ENCODE measurements at places on chromosomes 7 and 10. TPM values are rescaled to one million over a fixed set of nuclear protein-coding genes. Genes with fewer than 3 reads are reported as not detected.

DNA sequence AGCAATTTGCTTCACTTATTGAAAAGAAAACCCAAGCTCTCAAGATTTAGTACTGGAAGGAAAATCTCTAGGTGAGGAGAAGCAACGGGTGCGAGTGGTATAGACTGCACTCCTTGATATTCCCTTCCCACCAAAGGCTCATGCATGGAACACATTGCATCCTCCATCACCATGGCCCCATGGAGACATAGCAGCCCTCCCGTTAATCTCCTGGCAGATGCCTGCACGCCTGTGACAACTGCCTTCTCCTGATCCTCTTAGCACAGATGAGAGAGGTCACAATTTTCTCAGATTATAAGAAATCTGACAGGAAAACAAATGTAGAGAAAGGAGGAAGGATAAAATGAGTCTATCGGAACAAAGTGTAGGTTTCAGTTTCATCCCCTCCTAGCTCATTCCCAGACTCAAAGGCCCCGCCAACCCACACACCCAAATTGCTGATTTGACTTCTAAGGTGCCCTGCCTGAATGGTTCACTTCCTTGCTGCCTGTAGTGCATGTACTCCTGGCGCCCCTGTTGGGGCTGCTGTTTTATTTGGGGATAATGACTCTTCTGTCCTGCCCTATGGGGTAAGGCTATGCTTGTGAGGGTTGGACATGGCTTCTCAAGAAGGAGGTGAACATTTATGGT lies 50.0 kb downstream of the PLXNA4 start:
- DNase-seq = no peak

GRCh38 chr10:121526135-121526790 lies 72.0 kb downstream of the FGFR2 start:
- DNase-seq = no peak

The HOXA5 gene
- 5.8 TPM for total RNA-seq

The SOSTDC1 gene
- under 0.01 TPM for total RNA-seq

The ENO4 gene
- 0.29 TPM for total RNA-seq

The FAM237B gene
- not detected for total RNA-seq

The FRMPD2 gene
- 0.59 TPM for total RNA-seq

DNA sequence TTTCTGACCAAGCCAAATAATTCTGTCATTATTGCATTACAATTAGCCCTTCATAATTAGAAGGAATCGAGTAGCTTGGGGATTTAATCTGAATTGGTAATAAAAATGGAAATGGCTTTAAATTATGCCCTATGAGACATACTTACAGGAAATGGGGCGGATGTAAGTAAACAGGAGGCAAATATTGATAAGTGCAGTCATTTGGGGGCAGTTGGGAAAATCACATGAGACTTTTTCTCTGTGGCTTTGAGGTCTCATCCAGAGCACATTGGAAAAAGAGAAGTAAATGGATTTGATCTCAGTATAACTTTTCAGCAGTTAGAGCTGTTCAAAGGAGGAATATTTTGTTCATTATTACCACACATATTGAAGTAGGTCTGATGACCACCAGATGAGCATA lies 307.8 kb upstream of the POM121L12 start:
- no peak for DNase-seq

The COBL gene
- total RNA-seq = under 0.01 TPM

The SCART1 gene
- 5.6 TPM for total RNA-seq

All from osteoblast (primary cell).